ENCODE measurements at places on chromosomes 3 and 15. TPM values are rescaled to one million over a fixed set of nuclear protein-coding genes. Genes with fewer than 3 reads are reported as not detected.

DNA sequence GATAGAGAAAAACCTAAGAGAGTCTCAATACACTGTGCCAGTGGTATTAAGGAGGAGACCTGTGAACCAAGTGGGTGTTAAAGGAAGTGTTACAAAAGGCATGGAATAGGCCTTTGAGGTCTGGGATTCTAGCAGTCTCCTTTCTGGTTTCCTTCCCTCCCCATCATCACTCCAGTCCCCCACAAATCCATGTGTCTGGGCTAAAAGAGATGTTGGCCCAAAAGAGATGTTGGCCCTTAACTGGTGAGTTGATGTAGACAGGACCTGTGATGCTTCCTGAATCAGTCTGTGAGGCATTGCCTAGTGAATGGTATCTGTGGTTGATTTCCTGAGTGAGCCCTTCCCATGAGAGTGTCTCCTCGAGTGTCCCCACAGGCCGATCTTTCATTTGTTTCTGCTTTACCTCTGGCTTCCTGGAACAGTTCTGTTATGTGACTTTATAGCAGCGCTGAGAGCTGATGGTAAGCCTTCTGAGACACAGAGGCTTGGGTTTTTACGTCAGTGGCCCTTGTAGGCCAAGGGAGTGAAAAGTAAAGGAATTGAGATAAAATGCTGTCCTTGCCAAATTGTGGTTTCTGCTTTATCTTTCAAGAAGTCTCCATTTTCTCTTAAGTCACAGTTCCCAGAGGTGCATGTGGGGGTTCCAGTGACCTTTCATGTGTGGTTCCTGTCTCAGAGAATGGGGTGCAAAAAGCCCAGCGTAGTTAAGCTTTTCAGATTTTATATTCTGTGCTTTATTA is 87.8 kb downstream of the KLHL25 start:
- peaks cover 79% of the 10 kb centered on the region for H3K4me1 ChIP-seq
- H3K36me3 ChIP-seq = peaks cover 80% of the 10 kb centered on the region
- peak overlapping the region; percentile 82 for H3K27ac ChIP-seq

DNA sequence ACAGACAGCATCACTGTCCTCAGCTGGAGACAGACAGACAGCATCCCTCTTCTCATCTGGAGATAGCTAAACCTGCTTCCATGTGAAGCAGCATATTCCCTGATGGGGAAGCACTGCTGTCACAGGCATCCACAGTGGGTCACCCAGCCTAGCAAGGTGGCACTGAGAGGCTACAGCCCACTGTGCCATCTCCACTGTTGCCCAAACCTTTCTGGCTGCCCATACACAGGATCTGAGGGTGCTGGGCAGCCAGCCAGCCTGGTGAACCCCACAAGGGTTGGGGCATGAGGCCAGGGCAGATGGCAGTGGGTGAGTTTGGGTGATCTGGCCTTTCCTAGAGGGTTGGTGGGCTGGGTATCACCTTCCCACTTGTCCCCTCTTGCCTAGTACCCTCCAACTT is 11.7 kb downstream of the CHST13 start:
- DNase-seq = no peak
- no peak overlapping the region for H3K27ac ChIP-seq
- H3K36me3 ChIP-seq = no peaks in the 10 kb centered on the region
- H3K4me1 ChIP-seq = peaks cover under 1% of the 10 kb centered on the region
- no peaks in the 10 kb centered on the region for H3K27me3 ChIP-seq

GRK7 gene
- not detected for total RNA-seq

ANKRD34C gene
- not detected for total RNA-seq

DNA sequence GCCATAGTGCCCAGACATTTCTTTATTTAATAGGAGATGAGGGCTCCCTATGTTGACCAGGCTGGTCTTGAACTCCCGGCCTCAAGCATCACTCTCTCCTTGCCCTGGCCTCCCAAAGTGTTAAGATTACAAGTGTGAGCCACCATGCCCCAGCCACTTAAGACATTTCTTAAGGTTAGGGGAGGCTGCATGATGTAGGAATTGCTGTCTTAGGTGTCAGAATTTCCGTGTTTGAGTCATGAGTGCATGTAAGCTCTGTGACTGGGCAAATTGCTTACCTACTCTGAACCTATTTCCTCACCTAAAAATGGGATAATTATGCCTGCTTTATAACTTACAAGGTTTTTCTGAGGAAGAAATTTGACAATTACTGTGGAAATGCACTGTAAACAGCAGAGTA is 34.2 kb upstream of the SIAH2 start:
- H3K4me3 ChIP-seq = no peak overlapping the region
- H3K27me3 ChIP-seq = no peaks in the 10 kb centered on the region
- no peaks in the 10 kb centered on the region for H3K4me1 ChIP-seq

DNA sequence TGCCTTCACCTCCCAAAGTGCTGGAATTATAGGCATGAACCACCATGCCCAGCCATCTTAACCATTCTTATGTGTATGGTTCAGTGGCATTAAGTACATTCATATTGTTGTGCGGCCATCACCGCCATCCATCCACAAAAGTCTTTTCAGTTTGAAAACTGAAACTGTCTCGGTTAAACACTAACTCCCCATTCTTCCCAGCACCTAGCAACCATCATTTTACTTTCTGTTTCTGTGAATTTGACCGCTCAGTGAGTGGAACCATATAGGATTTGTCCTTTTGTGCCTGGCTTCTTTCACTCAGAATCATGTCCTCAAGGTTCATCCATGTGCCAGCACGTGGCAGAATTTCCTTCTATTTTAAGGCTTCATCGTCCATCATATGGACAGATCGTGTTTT is 5.8 kb downstream of the MCM2 start:
- H3K4me3 ChIP-seq = no peak overlapping the region
- H3K4me1 ChIP-seq = no peaks in the 10 kb centered on the region
- H3K27me3 ChIP-seq = no peaks in the 10 kb centered on the region
- no peak overlapping the region for H3K27ac ChIP-seq

Data from esophagus squamous epithelium (tissue), 5 donors.